ENCODE measurements at places on chromosomes 6 and 20. TPM values are rescaled to one million over a fixed set of nuclear protein-coding genes. Genes with fewer than 3 reads are reported as not detected.

The DYNLT2 gene
- total RNA-seq = 2.5 TPM

The TCF21 gene
- not detected for total RNA-seq

The C6orf58 gene
- 0.46 TPM for total RNA-seq

The SIRPB1 gene
- 2.5 TPM for total RNA-seq

The PREP gene
- total RNA-seq = 35.4 TPM

Measured in melanocyte of skin (primary cell).